ENCODE measurements at places on chromosomes 13 and 19.
A peak's percentile ranks its signal among the peaks of the same experiment; 100 is the strongest.

GRCh38 chr13:41935501-41935900 lies 25.4 kb downstream of the VWA8 start:
- no peak for DNase-seq

- DNase-seq = no peak
Measured at GRCh38 chr19:4678881-4679790, 9.0 kb upstream of the MYDGF start.

GRCh38 chr19:57671124-57671895 lies 2.6 kb downstream of the ZSCAN4 start:
- no peak for DNase-seq

- DNase-seq = no peak
Measured at GRCh38 chr13:90545070-90545840, 802.2 kb upstream of the MIR17HG start.

DNA sequence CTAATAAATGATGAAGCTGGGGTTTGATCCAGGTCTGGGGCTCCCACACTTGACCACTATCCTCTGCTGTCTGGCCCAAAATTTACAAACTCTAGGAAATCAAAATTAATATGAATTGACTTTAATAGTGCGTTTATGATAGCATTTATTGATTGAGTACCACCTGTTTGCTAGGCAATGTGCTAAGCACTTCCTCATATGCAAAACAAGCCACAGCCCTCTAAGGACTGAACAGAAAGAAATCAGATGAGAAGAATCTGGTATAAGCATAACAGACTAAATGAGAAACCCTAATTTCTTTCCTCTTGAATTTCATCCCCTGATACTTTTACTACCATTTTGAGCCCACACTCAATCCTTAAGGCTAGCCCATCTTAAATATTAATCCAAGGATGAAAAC lies 6.6 kb upstream of the MLNR start:
- no peak for DNase-seq

DNA sequence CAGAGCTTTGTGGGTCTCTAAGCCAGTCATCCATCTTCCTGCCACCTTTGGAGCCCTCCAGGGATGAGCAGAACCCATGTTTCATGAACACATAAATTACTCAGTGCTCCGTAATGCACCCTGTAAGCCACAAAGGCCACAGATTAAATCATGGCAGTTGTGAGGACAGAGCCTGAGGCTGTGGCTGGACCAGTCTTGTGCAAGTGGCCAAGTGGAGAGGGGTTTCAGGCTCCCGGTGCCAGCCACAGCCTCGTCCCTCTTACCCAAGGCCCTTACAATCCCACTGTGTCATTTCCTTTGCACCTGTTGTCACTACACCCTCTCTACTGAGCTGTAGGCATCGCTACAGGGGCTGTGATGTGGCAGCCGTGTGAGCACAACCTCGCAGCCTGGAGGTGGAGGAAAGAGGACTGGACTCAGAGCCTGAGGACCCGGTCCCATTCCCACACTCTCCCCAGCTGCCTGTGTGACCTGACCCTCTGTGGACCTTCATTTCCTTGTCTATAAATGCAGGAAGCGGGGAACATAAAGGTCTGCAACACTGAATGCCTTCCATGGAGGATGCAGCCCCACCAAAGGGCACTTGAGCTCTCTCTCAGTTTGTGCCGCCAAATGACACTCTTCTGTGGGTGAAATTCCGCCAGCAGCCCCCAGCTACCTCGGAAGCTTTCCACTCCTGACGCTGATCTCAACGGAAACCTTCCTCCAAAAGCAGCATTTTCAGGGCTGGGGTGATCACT lies 792.0 kb downstream of the UQCRFS1 start:
- DNase-seq = no peak

DNA sequence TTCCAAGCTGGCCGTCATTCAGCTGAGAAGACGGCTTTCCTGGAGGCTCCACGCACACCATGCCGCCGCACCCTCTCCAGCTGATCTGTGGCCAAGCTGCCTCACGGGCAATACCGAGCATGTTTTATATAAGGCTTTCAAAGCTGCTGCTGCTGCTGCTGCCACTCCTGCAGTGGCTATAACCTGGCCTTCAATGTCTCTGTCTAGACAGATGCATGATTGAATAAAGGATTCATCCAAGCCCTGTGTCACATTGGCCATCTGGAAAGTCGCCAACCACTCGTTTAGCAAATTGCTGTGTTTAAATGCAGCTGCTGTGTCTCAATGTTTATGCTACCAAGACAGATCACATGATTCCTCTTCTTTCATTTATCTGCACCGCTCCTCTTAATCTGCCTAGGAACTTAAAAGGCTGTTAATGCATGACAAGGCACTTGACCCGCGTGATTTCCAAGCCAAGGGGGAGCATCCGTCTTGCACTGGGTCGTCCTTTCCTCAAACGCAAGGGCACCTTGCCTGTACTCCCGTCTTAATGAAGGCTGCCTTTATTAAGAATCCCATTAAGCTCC lies 114.3 kb downstream of the TEX26 start:
- no peak for DNase-seq

DNA sequence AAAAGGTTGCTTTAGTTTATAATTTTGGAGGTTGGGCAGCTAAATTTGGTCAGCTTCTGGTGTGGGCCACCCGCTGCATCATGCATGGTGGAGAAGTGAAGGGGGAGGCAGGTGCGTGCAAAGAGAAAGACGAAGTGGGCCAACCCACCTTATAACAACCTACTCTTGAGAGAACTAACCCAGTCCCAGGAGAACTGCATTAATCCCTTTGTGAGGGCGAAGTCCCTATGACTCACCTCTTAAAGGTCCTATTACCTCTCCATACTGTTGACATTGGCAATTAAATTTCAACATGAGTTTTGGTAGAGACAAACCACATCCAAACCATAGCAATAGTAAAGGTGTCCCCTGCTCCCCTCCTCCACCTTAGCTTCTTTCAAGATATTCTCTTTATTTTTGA lies 7.7 kb upstream of the FGF9 start:
- DNase-seq = no peak

- DNase-seq = no peak
Measured at GRCh38 chr13:53189162-53189561, 160.5 kb downstream of the OLFM4 start.

- no peak for DNase-seq
Measured at GRCh38 chr19:35715981-35716800, 1.6 kb upstream of the KMT2B start.

DNA sequence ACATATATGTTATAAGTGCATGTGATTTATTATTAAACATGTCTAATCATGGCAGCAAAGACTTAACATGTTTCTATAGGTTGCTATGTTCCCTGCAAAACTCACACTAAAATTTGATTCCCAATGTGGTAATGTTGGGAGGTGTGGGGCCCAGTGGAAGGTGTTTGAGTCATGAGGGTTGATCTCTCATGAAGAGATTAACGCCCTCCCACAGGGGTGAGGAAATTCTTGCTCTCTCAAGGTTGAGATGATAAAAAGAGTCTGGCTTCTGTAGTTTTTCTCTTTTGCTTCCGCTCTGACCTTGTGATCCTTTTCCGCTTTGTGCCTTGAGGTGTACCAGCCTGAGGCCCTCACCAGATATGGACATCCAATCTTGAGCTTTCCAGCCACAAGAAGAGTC lies 737.5 kb upstream of the SLITRK5 start:
- no peak for DNase-seq

- no peak for DNase-seq
Measured at GRCh38 chr19:35069696-35070095, 28.2 kb downstream of the HPN start.

- no peak for DNase-seq
Measured at GRCh38 chr13:25478186-25478585, 106.4 kb downstream of the ATP8A2 start.

DNA sequence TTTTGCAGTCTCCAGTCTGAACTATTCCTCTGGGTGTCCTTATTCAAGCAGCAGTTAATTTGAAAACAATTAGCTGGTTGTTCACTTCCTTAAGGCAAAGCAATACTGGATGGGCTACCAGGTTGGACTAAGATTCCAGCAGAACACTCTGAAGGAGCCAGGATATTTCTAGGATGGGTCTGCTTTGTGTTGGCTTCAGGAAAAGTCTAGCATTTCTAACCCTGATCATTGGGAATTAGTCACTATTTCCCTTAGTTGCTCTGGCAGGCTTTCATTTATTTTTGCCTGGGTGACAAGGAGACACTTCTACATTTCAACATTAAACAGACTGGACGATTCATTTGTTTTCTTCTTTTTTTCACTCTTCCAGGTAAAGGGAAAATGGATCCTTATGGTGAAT lies 228.4 kb downstream of the ENOX1 start:
- DNase-seq = no peak

GRCh38 chr19:11848594-11849469 lies at the start of gene ZNF439:
Gene ZNF439, plus strand, starts transcription at chr19:11848726. Its CDS starts 142 bp downstream, at chr19:11848868.
- DNase-seq = peak; percentile 78
